ENCODE measurements at places on chromosomes 4 and X.

GRCh38 chr4:151689211-151689991 is 71.4 kb downstream of the GATB start:
- DNase-seq = no peak

DNA sequence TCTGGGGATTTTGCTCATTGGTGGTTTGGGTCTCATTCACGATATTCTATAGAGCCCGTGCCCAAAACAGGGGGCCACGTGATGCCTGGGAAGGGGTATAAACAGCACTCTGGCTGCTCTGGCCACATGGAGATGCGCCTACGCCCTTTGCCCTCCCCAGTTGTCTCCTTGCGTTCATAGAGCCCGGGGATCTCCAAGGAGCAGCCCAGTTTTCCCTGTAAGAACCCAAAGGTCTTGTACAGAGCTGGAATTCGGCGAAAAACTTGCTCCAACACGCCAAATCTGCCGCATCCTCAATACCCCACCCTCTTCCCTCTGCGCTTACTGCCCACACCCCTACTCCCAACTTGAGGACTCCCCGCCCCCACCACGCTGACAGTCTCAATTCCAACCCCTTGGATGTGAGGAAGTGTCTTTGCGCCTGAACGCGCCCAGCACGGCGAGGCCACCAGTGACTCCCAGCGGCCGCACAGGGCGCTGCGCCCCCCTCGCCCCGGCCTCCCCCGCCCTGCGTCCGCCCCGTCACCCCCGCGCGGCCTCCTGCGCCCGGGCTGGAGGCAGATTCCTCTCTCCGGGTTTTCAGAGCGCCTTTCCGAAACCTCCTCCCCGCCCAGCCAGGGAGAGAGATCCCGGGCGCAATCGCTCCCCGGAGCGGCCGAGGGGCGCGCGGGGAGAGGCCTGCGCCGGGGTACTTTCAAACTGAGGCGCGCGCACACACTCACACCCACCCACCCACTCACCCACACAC is at the start of gene NHS:
NHS (plus strand) TSS at position 582 of the 748 bp plus-strand sequence. CDS start 558 bp downstream, outside the sequence.
- DNase-seq = no peak

DNA sequence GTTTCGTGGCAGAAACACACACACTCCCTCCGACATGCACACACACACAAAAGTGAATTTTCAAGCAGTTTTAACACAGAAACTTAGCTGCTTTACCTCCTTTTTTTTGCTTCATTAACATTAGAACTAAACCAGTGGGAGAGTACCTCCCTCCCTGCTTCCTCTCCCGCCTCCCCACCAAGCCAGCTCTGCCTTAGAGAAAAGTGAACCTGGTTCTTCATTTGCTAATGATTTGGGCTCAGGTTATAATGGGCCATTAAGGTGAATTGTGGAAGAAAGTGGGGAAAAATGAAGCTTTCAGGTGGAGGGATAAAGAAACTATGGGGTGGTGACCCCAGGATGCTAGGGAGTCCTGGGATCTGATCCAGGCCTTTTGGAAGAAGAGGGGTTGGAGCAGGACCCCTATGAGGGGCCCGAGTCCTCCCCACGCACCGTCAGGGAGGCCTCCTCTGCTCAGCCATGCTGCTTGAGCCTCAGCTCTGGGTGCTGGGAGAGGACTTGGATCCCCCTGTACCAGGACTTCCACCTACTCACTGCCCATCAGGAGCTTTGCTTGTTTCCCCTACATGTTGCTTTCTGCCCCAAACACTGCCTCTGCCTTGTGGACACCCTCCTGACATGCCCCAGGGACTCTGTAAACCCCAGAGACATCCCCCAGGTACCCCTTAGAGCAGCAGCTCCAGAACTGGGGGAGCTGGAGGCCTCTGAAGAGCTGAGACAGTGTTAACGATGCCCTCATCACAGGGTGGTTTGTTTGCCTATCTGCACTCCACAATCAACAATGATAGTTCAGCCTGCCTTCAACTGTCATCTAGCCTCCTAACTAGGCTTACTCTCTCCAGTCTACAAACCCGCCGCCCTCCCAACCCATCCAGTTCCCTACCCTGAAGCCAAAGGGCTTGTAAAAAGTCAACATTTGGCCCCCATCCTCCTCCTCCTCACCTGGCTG is 6.5 kb upstream of the JADE1 start:
- DNase-seq = no peak

DNA sequence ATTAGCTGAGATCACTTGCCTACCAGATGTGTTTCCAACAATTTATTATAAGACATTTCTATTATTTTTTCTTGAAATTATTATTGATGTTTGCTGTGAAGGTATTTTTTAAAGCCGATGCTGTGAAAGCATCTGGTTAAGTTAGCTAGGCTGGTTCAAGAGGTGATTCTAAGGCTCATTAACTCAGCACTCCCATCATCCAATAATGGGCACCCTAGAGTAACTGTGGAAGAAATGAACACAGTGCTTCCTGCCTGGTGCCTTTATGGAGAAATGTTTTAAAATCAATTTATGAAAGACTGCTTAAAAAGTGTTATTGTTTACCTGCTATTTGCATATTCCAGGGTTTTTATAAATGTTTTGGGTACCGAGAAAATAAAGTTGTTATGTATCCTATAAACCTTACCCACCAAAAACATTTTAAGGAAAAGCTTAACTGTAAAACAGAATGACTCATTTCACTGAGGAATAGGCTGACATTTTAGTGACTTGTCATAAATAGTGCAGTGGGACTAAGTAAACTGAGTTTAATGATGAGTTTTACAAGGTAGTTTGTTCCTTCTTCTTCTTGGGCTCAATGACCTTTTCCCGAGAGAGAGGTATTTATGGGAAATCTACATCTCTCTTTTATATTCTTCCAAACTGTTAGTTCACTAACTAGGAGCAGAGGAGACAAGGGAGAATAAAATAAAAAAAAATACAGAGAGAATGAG is 310.0 kb upstream of the AADAT start:
- no peak for DNase-seq

DNA sequence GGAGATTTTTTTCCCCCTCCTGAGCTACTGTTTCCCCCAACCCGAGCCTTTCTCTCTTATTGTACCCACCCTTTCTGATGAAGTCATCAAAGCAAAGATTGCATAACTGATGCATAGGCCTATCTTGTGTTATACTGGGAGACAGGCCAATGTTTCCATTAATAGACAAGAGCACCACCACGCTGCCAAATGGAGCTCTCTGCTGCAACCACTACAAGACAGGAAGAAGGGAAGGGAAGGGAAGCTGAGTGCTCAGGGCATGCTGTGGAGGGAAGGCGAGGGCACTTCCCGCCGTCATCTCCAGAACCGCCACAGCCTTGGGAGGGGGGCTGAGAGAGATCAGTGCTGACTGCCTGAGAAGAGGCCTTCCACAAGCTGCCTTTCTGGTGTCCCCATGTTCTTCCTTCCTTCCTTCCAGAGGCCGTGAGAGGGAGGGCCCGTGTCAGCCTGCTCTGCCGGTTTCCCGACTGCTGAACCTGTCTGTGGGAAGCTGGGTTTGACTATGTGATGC is 75.0 kb downstream of the MGST2 start:
- no peak for DNase-seq
